ENCODE measurements at places on chromosomes 2 and 18.

GRCh38 chr2:28269019-28269784 lies 123.5 kb upstream of the FOSL2 start:
- DNase-seq = no peak

DNA sequence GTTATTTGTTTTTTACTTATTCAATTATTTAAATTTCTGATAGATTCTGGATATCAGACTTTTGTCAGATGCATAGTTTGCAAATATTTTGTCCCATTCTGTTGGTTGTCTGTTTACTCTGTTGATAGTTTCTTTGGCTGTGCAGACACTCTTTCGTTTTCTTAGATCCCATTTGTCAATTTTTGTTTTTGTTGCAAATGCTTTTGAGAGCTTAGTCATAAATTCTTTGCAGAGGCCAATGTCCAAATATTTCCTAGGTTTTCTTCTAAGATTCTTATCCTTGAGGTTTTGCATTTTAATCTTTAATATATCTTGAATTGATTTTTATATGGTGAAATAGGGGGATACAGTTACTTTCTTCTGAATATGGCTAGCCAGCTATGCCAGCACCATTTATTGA lies 112.7 kb upstream of the SESTD1 start:
- DNase-seq = no peak

DNA sequence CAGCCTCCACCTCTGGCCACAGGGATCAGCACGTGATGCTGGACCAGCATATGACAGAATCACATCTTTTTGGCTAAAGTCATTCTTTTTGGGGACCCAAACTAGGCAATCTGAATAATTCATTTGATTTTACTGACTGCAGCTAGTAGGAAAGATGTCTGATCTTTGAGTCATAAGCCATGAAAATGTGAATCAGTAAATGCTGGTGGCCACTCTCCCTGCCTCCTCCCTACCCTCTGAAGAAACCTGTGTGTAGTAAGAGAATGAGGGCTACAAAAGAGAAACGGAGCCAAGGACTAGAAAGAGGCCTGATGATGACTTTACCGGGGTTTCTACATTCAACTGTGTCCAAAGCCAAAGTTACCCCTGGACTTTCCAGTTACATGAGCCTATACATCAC lies 10.1 kb upstream of the LRPPRC start:
- DNase-seq = peak; percentile 41

GRCh38 chr2:63587814-63588384 lies 378 bp downstream of the WDPCP start:
- DNase-seq = no peak

- DNase-seq = no peak
These were observed 58.8 kb downstream of the DGKD start for GRCh38 chr2:233413046-233413445.

DNA sequence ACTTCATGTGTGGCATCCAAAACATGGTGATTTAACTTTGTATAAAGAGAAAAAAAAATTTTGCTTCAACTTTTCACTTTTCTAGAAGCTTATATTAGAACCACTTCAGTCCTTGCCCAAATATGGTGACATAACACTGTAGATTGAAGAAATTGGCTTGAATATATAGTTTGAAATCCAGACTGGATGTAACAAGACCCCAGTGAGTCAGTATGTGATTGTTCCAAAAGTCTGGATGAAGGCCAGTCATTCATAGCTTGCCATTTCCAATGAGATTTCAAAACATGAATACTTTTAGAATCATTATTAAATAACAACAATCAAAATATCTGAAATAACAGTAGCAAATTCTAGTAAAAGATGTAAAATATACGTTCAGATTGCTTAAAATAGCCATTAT lies 104.8 kb upstream of the FN1 start:
- peak; percentile 59 for DNase-seq

GRCh38 chr18:57833441-57834101 lies 30.5 kb upstream of the ATP8B1 start:
- DNase-seq = peak; percentile 25

GRCh38 chr18:78448106-78448505 lies 531.5 kb upstream of the SALL3 start:
- no peak for DNase-seq

DNA sequence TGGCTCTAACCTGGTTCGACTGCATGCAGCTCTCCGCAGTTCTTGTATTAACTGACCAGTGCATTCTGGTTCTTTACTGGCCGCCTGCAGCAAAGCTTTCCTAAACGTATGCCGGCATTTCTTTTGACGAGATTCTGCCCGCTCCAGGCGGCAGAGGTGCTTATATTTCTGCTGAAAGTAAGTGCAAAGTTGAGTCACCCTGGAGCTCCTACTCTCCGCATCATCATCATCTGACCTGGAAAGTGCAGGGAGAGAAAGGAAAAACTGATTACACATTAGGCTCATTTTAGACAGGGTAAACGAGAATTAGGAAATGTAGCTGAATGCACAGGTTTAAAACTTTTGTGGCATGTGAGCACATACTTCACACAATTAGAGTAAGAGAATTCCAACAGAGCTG lies 57.9 kb downstream of the INO80D start:
- DNase-seq = no peak

- DNase-seq = no peak
These were observed 546.6 kb upstream of the CDH2 start for GRCh38 chr18:28723506-28723905.

DNA sequence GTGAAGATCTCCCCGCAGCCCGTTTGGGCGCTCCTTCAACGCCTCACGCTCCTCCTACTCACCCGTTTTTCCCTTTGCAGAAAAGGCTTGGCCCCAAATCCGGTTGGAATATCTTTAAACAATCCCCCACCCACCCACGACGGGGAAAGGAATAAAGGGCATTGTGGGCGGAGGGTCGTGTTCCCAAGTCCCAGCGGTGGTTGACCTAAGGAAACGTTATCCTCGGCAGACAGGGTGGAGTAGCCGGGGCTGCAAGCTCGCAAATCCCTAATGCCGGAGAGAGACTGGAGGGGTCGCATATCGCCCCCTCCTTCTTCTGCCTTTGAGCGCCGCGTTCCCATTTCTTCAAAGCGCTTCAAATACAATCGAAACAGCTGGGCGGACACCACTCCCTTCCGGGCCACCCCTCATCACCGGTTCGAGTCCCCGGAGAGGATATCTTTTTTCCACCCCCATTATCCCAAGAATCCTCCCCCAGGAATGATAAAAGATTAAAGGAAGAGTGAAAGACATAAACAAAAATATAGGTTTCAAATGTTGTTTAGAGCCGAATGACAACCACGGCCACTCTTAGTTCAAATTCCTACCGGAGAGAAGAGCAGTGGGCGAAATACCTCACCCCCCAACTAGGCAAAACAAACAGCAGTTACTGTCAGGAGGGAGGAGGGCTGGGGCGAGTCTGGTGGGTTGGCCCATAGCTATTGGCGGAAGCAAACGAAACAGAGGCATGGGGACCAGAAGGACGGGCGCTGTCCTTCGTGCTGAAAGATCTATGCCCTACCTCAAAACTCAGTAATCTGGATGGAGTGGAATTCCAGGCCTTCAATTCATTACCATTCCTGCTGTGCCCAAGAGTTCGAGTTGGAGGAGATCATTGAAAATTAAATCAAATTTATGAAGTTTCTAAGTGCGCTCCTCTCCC lies 2.8 kb upstream of the GAD1 start:
- peak; percentile 65 for DNase-seq

DNA sequence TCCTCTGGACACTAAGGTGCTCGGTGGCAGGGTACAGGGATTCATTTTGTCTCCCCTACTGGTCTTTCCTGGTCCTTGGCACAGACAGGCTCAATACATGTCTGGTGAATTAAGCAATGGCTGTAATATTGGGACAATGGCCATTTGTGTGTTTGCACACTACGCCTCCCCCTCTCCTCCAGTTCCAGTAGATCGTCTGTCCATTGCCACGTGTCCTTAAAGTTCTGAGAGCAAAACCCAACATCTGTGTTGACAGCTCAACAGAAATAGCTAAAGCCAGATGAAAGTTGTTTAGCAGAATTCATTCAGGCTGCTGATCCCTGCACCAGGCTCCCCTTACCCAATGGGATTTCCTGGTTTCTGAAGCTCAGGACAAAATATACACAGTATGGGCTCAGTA lies 9.0 kb upstream of the FABP1 start:
- no peak for DNase-seq

GRCh38 chr2:62364791-62365528 lies 141.0 kb downstream of the TMEM17 start:
- no peak for DNase-seq

DNA sequence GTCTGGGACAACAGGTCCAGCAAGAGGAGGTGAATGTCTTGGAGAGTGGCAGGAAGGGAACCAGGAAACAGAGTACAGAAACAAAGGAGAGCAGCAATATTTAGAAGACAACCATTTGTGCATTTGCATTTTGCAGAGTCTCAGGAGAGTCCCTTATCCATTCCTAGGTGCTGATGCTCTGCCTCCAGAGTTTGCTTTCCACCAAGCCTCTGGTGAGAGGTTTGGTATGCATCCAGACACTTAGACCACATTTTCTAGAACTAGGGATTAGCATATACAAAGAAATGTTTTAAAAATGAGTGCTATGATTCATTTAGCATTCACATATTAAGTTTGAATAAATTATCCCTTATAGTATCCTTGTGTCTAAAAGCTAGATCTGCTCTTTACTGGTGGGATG lies 18.5 kb upstream of the LRATD1 start:
- DNase-seq = peak; percentile 33

- DNase-seq = no peak
These were observed 31.0 kb downstream of the RNF125 start for GRCh38 chr18:32049393-32050171.

GRCh38 chr2:20650393-20650876 lies 463 bp downstream of the HS1BP3 start:
- DNase-seq = peak; percentile 59

DNA sequence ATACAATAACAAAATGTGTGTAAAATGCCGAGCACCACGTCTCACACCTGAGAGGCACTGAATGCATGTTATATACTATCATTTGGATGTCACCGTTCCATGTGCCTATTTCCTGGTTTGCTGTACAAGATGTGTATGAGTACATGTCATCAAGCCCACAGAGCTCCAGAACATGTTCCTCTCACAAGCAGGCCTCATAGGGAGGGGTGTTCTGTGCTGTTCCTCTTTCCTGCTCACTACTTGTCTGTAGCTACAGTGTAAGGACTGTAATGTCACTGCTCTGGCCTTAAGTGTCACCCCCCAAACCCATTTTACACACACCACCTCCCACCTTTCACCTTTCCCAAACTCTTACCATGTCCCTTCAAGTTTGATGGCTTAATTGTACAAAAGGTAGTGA lies 1.8 kb downstream of the AFF3 start:
- DNase-seq = no peak

DNA sequence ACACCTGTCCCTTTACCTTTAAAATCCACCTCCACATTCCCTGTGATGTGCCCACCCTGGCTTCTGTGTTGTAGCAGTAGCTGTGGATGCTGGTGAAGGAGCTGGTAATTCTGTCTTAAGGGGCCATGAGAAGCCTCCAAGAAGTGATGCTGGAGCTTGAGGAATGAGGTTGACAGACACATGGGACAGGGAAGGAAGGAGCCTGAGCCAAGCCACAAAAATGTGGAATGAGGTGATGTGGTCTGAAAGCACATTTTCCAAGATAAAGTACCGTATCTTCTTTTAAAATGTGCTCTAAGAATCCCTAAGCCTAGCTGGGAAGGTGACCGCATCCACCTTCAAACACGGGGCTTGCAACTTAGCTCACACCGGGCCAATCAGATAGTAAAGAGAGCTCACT lies 31.2 kb downstream of the VWA3B start:
- DNase-seq = peak; percentile 48

GRCh38 chr2:48227617-48228344 lies 302.2 kb upstream of the STON1 start:
- DNase-seq = no peak

DNA sequence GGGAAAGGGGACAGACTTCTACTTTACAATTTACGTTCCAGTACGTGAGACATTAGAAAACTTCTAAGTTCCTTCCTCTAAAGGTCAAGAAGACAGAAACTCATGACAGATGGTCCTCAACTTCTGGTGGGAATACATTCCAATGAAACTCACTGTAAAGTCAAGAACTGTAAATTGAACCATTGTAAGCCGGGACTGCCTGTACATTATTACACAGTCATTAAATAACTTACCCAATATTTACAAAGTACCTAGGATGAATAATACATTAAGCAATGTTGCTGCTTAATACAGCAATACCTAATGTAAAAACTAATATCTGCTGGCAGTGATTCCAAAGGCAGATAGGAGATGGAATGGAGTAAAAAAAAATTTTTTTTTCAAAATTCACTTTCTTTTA lies 51.9 kb downstream of the CDH2 start:
- DNase-seq = no peak

GRCh38 chr2:28544405-28544921 lies 48.6 kb downstream of the PLB1 start:
- no peak for DNase-seq

GRCh38 chr2:10028988-10029874 lies 14.1 kb upstream of the KLF11 start:
- DNase-seq = no peak

DNA sequence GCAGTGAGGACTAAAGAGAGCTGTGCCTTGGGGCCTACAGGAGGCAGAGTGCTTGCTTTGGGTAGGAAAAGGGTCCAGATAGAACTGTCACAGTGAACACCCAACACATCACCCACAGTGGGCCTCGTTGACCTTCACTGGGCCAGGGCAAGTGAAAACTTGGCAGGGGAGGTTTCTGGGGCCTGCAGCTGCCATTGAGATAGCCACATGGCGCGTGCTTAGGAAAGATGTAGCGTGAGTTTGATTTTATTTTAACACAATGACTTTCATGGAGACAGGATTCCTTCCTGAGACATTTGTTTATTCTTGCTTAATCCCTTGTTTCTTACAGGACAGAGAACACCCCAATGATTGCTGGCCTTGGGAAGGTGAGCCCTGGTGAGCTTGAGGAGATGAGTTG lies 9.3 kb upstream of the ESPNL start:
- DNase-seq = no peak

DNA sequence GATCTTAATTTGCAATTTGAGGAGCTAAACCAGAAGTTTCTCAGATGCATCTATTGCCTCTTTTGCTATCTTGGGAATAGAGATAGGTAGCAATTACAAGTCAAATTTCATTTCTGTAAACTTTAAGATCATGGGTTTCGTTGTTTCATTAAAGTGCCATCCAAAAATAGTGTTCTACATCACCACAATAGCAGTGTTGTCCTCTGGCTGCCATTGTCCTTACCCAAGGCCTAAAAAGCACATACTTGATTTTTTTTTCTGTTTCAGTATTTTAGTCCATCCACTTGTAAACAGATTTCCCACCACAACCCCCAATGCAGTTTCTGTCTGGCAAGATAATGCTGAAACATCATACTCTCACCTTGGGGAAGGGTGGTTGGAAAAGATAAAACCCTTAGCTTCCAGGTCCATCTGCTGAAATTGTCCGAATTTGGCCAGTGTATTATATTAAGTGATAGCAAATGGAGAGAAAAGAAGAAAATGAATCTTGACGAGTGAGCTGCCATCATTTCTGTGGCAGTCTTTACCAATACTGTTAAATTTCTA lies 136.2 kb downstream of the LCLAT1 start:
- no peak for DNase-seq

GRCh38 chr18:26705757-26706156 lies 157.4 kb upstream of the KCTD1 start:
- no peak for DNase-seq

All from AG08395 (cell line).